ENCODE measurements at places on chromosomes 3 and 15.

DNA sequence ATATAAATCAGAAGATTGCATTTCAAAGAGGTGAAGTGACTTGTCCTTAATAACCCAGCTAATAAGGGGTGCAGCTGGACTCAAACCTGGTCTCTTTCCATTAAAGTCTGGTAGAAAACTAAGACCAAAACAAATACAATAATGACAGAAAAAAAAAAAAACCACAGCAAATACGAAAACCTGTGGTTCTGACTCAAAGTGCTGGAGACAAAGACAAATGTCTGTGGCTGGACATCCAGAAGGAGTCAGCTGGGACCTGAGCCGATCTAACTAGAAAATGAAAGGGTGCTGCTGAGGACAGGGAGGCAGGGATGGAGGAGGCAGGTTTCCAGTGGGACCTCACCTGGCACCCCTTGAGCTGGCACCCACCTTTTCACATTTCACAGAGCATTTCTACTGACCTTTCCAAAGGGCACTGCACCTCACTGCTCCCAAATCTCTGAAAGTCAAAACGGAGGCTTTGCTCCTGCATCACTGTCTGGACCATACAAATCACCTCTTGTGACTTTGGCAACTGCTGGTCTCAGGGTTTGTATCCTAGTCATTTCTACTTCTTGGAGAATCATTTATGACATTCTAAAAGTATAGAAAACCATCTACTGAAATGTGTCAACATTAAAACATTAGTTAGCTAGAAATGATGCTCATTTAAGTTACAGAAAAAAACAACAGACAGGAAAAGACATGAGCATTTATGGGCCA, 61.7 kb downstream of the CCNL1 start:
- peaks cover 3% of the 10 kb centered on the region for H3K36me3 ChIP-seq
- H3K27me3 ChIP-seq = peaks cover 11% of the 10 kb centered on the region
- H3K27ac ChIP-seq = no peak overlapping the region
- no peak for DNase-seq
- H3K4me1 ChIP-seq = peaks cover 17% of the 10 kb centered on the region
- no peak overlapping the region for H3K4me3 ChIP-seq

- peaks cover 48% of the 10 kb centered on the region for H3K27me3 ChIP-seq
- no peak overlapping the region for H3K27ac ChIP-seq
- no peak for DNase-seq
- no peaks in the 10 kb centered on the region for H3K36me3 ChIP-seq
Observed at GRCh38 chr3:12856626-12857025, 15.3 kb upstream of the RPL32 start.

DNA sequence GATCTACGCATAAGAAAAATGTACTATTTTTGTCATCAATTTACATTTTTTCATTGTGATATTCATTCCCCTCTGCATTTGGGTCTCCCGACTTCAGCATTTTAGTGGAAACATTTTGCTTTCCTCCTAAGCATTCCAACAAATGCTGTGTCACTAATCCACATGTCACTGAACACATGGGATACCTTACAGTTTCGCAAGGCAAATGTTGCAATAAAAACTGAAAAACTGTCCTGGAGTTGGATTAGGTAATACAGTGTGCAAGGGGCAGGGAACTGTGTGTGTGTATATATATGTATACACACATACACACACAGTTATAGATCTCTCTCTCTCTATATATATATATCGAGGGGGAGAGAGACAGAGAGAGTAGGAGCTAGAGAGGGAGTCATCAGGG, 632.2 kb downstream of the MAGI1 start:
- H3K27me3 ChIP-seq = no peaks in the 10 kb centered on the region
- H3K27ac ChIP-seq = no peak overlapping the region
- H3K4me1 ChIP-seq = no peaks in the 10 kb centered on the region
- DNase-seq = no peak

- H3K36me3 ChIP-seq = no peaks in the 10 kb centered on the region
- no peak for DNase-seq
- H3K4me1 ChIP-seq = peaks cover 8% of the 10 kb centered on the region
- H3K4me3 ChIP-seq = peak overlapping the region; percentile 87
Observed at GRCh38 chr3:48662145-48662752, 437 bp downstream of the CELSR3 start.

DNA sequence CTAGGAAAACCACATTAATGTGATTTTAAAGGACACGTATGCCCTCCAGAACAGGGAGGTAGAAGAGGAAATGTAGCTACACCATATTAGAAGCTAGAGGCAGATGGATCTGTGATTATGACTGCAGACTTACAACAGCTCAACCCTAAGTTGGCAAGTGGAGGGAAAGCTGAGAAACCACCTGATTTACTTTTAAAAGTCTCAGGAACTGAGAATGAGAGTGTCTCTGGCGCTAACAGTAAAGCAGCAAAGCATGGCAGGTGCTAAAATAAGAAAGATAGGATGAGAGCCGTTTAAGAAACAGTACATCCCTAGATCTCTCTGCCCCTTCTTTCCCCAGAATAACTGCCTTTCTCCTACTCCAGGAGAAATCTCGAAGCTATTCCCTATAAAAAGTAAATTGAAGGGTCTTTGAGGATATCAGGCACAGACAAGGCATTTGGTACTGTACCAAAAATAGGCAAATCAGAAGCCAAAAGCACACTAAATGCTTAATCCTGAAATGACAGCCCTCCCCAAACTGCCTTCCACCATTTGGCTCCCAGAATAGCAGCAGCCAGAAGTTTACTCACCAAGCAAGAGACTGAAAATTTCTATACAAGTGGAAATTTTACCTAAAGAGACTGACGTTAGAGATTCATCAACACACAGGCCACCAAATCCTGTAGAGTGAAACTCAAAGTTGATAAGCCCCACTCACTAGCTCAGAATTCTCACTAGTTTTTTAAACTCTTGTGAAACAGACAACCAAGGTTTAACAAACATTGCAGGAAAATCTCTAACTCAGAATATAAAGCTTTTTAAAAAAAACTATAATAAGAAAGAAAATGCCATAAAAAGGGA, 34.3 kb upstream of the PARP14 start:
- DNase-seq = no peak
- H3K27me3 ChIP-seq = peaks cover 12% of the 10 kb centered on the region
- peaks cover 4% of the 10 kb centered on the region for H3K36me3 ChIP-seq

DNA sequence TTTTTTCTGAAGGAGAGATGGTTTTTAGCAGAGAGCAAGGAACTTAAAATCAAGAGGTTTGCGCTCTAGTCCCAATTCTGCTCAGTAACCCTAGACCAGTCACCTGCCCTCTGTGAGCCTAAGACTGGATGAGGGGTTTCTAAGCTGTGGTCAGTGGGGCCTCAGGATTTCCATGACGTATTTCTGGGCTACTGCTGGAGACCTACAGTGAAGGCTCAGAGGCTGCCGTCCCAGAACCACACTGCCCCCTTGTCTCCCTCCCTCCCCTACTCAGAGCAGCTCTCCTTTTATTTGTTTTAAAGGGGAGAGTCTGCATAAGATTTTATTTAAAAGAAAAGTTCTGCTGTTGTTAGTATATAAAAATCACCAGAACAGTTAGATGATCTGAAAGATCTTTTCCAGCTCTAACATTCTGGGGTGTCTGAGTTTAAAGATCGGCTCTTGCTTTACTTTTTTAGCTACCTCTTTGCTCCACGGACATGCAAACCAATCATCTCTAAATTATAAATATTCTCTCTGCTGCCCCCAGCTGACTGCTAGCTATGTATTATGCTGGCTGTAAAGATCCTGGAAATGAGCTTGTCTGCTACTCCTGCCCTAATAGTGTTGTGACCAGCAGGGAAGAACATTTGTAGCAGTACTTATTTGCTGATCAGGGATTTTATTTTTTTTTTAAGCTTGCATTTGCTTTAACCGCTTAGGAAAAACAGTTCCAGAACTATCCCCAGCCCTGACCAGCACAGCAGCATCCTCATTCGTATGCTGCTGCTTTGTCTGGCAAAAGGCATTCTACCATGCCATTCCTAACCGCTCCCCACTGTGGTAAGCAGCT, 28.6 kb upstream of the NDUFB4 start:
- H3K27ac ChIP-seq = no peak overlapping the region
- peaks cover 3% of the 10 kb centered on the region for H3K4me1 ChIP-seq
- H3K36me3 ChIP-seq = no peaks in the 10 kb centered on the region
- no peak overlapping the region for H3K4me3 ChIP-seq
- peaks cover 19% of the 10 kb centered on the region for H3K27me3 ChIP-seq

DNA sequence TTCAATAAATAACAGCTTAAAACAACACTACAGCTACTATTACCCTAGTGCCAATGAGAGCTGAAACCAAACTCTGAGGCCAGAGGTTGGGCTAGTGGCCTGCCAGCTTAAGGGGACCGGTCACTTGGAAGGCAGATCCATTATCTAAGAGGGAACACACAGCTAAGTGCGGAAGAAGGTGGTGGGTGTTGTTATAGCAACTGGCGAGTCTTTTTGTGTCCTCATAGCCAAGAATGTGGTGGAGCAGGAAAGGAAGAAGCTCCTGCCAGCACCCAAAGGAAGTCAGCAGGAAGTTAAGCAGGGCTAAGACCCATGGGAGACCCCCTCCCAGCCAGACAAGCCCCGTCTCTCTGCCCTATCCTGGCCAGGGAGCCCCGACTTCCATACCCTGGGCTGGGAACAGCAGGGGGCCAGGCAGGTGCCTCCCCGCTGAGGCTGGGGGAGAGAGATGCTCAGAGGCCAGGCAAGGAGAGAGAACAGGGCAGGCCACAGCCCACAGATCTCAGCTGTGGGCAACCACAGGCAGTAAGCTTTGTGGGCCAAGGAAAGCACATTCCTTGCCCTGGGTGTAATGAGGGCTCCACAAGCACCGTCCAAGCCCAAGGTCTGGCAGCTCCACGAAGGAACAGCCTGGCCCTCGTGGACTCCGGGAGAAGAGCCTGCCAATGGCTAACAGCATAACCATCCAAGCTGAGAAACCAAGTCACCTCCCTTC, 34.0 kb upstream of the HRH1 start:
- H3K4me3 ChIP-seq = no peak overlapping the region
- no peak overlapping the region for H3K27ac ChIP-seq
- DNase-seq = no peak
- peaks cover 34% of the 10 kb centered on the region for H3K27me3 ChIP-seq
- no peaks in the 10 kb centered on the region for H3K4me1 ChIP-seq

- no peaks in the 10 kb centered on the region for H3K4me1 ChIP-seq
- H3K4me3 ChIP-seq = no peak overlapping the region
- H3K27me3 ChIP-seq = no peaks in the 10 kb centered on the region
- H3K36me3 ChIP-seq = no peaks in the 10 kb centered on the region
- no peak overlapping the region for H3K27ac ChIP-seq
- DNase-seq = no peak
Observed at GRCh38 chr15:59702351-59702750, 13.2 kb upstream of the BNIP2 start.

- H3K27me3 ChIP-seq = no peaks in the 10 kb centered on the region
- no peak for DNase-seq
- no peaks in the 10 kb centered on the region for H3K4me1 ChIP-seq
Observed at GRCh38 chr3:99499235-99500158, 138.9 kb upstream of the COL8A1 start.

- no peaks in the 10 kb centered on the region for H3K36me3 ChIP-seq
- no peaks in the 10 kb centered on the region for H3K4me1 ChIP-seq
- H3K27ac ChIP-seq = no peak overlapping the region
Observed at GRCh38 chr15:101063891-101064794, 145.0 kb downstream of the LRRK1 start.

DNA sequence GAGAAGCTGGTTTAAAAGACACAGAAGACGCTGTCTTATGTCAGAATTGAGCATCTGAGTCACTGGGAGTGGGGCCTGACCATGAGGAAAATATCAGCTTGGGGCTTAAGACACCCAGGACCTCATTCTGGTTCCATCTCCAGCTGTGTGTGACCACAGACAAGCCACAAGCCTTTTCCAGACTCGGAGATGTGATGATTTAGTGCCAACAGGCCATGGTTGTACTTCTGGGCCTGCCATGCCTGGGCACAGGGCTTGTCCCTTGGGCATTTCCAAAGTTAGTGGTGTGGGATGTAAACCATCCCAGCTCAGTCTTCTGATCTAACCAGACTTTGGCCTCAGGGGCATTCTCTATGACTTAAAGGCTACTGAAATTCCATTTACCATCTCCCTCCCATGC, 269.8 kb downstream of the RYR3 start:
- H3K27ac ChIP-seq = no peak overlapping the region
- no peaks in the 10 kb centered on the region for H3K4me1 ChIP-seq
- no peaks in the 10 kb centered on the region for H3K36me3 ChIP-seq
- no peak for DNase-seq
- no peak overlapping the region for H3K4me3 ChIP-seq

DNA sequence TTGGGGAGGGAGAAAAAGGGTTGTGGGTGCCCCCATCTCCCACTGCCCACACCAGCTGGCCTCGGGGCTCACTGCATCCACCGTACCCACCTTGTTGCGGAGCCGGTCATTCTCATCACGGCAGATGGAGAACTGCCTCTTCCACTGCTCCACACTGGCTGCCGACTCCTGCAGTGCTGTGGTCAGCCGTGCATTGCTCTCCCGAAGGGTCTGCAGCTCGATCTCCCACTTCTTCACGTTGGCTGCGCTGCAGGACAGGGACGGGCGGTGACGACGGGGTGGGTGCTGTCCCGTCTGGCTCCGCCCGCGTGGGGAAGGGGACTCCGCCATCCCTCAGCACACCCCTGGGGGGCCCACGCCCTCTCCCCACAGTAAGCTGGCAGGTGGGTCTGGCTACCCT, 45.1 kb downstream of the WHAMM start:
- H3K4me3 ChIP-seq = no peak overlapping the region
- DNase-seq = no peak
- H3K27ac ChIP-seq = no peak overlapping the region
- H3K27me3 ChIP-seq = peaks cover 13% of the 10 kb centered on the region
- H3K4me1 ChIP-seq = peaks cover 7% of the 10 kb centered on the region

GRCh38 chr3:66989241-66989640, 8.9 kb upstream of the KBTBD8 start:
- DNase-seq = no peak
- H3K4me1 ChIP-seq = no peaks in the 10 kb centered on the region
- no peaks in the 10 kb centered on the region for H3K36me3 ChIP-seq
- no peak overlapping the region for H3K4me3 ChIP-seq

- H3K4me3 ChIP-seq = no peak overlapping the region
- H3K36me3 ChIP-seq = no peaks in the 10 kb centered on the region
- no peaks in the 10 kb centered on the region for H3K4me1 ChIP-seq
- no peak for DNase-seq
- H3K27ac ChIP-seq = no peak overlapping the region
Observed at GRCh38 chr3:167160781-167161180, 219.3 kb downstream of the ZBBX start.

DNA sequence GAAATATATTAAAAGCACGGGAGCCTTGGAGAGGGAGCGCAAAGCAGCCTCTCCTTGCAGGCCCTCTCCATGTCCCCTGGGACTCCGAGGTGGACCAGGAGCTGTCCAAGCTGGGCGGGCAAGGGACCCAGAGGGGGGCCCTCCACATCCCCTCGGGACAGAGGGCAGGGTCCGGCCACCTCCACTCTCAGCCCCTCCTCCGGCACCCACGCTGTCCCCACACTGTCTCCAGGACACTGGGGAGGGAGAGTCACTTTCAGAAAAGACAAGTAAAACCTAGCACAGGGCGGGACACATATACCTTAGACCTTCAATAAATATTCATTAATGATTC, 77.5 kb upstream of the RNF7 start:
- DNase-seq = no peak
- H3K4me3 ChIP-seq = no peak overlapping the region
- H3K27me3 ChIP-seq = peaks cover 76% of the 10 kb centered on the region
- peaks cover 7% of the 10 kb centered on the region for H3K36me3 ChIP-seq
- H3K4me1 ChIP-seq = peaks cover 6% of the 10 kb centered on the region

Measured in T-helper 17 cell (primary cell).